ENCODE measurements at places on chromosomes 2 and 18.

DNA sequence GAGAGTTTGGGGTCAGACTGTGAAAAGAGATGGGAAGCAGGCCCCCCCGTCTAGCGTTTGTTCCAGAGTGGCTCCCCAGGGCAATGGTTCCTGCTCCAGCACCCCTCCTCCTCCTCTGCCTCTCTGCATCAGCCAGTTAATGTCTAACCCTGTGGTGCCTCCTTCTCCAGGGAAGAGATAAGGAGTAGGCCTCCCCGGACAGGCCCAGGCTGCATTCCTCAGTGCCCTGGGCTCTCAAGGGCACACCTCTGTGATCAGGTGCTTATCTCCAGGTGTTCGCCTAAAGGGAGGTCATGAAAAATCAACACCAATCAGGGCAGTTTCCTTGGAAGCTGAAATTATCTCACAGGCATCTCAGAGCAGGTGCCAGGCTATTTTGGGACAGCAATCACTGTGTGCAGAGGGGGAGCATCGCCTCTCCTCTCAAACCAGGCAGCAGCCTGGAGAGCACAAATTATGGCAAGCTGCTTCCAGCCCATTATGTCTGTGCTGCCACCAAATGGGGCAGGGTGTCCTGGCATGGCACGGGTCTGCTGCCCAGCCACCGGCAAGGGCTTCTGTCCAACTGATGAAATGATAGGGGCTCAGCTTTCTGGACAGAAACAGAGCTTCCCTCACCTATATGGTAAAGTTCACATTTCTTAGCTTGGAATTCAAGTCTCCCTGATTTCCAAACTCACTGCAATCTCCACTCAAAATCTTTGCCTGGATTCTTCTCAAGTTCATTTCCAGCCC lies 255.8 kb upstream of the SLC14A2 start:
- DNase-seq, result no peak

DNA sequence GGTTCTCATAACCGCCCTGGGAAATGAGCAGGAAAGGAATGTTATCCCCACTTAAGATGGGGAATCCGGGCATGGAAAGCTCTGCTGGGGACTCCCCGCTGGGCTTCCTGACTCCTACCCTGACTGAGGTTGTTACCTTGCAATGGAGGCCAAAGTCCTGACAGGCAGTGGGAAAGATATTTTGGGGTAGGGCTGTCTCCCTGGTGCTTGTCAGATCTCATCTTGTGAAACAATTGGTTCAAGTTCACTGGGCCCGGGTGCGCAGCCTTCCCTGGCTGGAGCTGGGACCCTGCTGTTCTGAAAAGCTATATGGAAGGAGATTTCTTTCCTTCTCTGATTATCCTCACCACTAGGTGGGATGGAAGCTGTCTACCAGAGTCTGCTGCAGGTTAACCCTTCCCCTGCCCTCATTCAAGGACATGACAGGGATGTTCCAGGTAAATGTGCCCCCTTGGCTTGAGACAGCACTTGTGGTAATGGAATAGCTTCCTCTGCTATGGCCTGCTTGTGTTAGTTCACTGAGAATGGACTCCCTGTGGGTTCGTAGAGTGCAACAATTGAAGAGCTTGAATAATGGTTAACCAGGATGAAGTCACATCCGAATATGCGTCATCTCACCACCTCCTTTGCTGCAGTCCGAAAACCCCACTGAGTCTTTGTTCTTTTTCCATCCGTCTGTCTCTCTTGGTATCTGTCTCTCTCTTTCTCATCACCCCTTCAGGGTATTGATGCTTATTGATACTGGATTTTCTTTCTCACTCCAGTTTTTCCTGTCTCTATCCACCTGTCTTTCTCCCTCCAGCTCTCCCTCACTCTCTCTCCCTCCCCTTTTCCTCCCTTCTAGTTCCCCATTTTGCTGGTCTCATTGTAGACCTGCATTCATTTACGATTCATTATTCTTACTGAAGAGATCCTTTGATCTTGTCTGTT lies 67.8 kb upstream of the EPAS1 start:
- no peak for DNase-seq

GRCh38 chr2:85724731-85725181 lies 29.0 kb upstream of the ATOH8 start:
- DNase-seq, result no peak

- DNase-seq, result no peak
Observed at GRCh38 chr2:69216535-69217332, 170.3 kb downstream of the GFPT1 start.

GRCh38 chr2:229749779-229750178 lies 35.4 kb upstream of the DNER start:
- DNase-seq, result no peak

DNA sequence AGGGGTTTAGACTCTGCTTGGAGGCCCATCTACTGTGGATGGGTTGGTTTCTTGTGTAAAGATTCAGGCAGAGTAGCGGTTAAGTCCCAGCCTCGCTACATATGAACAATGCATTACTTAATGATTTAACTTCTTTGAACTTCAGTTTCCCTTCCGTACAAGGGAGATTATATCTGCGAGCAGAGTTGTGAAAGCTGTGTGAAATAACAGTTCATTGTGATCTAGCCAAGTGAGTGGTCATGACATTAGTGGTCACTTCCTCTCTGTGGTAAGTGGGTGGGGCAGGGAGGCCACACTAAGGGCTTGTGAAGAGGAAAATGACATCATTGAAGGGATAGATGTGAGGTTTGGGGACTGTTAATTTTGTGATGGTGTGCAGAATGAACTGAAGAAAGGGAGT lies 14.1 kb upstream of the MEX3C start:
- DNase-seq, result no peak

DNA sequence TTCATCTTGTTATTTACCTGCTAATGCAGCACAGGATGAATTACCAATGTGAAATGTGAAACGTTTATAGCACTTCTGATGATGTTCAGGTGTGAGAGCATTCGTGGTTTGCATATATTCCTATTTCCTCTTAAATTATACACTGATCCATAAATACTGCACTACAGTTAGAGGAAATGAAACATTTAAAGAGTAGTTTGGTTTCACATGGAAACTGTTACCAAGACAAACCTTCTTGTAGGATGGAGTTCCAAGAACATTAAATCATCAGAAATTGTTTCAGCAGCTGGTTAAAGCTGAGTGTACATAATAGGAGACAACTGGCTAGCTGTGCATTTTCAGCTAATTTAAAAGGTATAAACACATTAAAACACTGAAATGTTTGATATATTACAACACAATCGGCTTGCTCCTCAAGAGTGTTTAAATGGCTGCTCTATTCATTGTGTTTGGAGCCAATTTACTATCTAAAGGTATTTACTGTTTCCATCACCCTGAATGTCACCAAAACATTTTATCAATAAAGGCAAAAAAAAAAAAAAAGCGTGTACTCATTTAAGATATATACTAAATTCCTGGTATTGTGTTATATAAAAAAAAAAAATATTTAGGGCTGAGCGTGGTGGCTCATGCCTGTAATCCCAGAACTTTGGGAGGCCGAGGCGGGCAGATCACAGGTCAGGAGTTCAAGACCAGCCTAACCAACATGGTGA lies 100.6 kb downstream of the DYM start:
- DNase-seq, result no peak

GRCh38 chr2:55422876-55423665 lies 3.4 kb upstream of the CCDC88A start:
- no peak for DNase-seq

DNA sequence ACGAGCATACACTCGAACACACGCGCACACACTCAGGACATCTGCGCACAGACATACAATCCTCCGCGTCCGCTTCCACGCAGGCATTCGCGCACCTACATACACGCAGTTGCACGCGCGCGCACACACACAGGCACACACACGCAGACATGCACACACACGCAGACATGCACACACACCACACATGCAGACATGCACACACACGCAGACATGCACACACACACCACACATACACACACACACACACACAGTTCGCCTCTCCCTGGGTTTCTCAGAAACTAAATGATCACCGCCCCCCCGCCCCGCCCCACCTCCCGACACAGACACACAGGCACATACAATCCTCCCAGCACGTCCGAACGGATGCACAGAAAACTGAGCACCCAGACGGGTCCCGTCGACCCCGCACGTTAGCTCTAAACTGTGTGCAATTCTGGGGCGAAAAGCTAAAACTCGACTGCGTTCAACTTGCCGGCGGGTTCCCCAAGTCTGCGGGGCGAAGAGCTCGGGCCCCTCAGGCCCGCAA lies 1.0 kb downstream of the EPHA4 start:
- no peak for DNase-seq

- DNase-seq, result no peak
Observed at GRCh38 chr2:173749315-173749714, 215.9 kb downstream of the SP3 start.

GRCh38 chr2:224586127-224586695 lies 1.0 kb upstream of the CUL3 start:
- DNase-seq, result no peak

DNA sequence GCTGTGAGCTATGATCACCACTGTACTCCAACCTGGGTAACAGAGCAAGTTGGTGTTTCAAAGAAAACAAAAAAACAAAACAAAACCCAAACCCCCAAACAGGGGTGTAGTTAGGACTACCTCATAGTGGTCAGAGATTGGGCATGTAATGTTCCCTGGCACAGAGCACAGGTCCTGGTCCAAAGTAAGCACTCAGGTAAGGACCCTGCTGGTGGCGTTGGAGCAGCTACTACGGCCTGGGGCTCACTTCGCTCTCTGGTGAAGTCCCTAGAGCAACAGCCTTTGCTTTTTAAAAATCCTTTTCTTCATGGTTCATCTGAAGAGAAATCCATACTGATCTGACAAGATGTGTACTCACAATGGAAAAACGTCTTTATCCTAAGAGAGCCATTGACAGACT lies 130.4 kb downstream of the ZNF236 start:
- DNase-seq, result no peak

DNA sequence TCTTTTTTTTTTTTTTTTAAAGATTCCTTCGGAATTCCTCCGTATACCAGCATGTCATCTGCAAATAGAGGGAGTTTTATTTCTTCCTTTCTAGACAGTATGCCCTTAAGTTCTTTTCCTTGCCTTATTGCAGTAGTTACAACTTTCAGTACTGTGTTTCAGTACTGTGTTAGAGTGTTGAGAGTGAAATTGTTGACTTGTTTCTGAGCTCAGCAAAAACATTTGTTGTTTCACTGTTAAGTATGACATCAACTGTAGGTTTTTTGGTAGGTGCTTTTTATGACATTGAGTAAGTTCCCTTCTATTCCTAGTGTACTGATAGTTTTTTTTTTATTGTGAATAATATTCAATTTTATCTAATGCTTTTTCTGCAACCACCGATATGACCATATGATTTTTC lies 43.9 kb downstream of the ACVR2A start:
- no peak for DNase-seq

DNA sequence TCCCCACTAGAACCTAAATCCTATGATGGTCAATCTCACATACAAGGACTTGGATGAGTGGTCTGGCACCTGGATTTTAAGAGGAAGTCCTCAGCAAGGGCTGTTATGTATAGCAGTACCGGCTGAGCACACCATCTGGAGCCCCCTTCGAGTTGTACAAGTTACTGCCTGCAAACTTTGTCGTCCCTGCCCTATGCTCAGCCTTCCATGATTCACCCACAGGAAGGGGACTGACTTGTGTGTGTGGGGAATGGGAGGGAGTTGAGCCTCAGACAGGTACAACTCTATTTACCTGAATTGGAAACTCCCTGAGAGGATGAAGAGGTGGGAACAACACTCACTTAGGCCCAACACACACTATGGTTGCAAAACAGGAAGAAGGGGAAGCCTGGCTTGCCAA lies 186.6 kb downstream of the MYO5B start:
- no peak for DNase-seq

DNA sequence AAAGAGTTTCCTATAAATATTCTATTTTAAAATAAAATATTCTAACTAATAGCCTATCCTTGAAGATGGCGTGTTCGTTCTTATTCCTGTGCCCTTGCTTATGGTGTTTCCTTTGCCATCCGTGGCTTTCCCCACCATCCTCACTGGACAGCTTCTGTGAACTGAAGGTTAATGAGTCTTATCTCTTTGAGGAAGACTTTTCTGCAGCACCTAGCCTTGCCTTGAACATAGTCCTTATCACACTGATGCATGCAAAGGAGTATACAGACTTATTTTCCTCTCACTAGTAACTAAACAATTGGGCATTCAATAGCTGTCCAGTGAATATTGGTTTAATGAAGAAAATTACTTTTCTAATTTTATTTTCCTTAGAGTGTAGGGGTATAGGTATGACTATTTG lies 88.1 kb downstream of the GULP1 start:
- DNase-seq, result no peak

GRCh38 chr2:127408807-127409099 lies 9.5 kb upstream of the PROC start:
- no peak for DNase-seq

DNA sequence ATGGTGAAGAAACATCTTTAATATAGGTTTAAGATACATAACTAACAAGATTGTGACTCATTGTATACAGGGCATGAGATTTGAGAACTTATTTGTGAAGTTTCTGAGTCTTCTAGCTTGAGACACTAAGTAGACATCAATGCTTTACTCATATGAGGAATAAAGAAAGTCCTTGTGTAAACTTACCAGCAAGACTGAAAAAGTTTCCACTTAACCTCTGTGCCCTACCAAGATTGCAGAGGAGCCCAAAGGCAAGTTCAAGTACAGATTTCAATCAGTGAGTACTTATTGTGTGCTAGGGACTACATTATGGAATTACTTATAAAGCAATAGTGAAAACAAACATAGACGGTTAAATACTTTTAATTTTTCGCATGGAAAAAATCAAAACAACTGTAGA lies 1041.2 kb upstream of the CELF4 start:
- DNase-seq, result no peak

GRCh38 chr18:70455731-70456130 lies 166.9 kb downstream of the SOCS6 start:
- no peak for DNase-seq

DNA sequence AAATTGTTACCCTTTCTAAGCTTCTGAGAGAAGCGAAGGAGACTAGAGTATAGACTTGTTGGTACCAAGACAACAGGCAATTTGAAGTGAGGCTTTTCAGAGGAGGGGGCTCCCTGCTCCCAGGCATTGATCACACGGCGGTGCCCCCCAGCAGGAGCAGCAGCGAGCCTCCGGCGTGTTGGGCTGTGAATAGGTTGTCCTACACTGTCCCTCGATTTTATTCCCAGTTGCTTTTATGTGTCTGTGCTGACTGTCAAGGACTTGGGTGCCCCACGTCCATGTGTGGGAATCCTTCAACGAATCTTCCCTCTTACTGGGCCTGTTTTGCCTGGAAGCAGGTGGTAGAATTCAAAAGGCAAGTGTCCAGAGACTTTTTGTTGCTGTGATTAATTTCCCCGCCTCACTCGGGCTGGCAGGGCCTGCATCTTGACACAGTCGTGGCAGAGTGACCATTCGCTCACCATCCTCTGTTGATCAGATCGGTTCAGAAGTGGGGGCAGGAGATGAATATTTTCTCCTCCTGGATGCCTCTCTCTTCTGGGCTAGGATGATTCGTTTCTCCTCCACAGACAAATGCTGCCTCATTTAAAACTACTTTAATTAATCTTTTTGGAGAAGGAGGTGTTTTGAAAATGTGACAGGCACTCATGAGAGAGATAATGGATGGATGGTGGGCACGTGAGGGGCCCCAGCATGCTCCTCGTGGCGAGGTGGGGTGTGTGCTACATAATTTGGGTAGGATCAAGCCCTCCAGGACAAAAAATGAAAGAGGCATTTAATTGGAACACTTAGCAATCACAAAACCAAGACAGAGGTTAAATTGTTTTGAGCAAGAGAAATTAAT lies 77.6 kb downstream of the SMIM21 start:
- no peak for DNase-seq
